T-helper 2 cell (primary cell): ENCODE measurements at places on chromosomes 2 and 18.

DNA sequence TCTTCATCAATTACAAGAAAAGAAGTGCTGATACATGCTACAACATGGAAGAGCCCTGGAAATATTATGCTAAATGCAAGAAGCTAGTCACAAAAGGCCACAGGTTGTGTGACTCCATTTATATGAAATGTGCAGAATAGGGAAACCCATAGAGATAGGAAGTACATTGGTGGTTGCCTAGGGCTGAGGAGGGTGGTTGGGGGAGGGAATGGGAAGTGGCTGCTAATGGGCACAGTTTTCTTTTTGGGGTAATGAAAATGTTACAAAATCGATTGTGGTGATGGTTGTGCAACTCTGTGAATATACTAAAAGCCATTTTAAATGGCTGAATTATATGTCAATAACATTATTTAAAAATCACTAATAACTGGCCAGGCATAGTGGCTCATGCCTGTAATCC, 24.3 kb upstream of the RESP18 start:
- DNase-seq: no peak

- no peak for DNase-seq
These were observed 116.3 kb downstream of the DYM start for GRCh38 chr18:49344096-49344495.

DNA sequence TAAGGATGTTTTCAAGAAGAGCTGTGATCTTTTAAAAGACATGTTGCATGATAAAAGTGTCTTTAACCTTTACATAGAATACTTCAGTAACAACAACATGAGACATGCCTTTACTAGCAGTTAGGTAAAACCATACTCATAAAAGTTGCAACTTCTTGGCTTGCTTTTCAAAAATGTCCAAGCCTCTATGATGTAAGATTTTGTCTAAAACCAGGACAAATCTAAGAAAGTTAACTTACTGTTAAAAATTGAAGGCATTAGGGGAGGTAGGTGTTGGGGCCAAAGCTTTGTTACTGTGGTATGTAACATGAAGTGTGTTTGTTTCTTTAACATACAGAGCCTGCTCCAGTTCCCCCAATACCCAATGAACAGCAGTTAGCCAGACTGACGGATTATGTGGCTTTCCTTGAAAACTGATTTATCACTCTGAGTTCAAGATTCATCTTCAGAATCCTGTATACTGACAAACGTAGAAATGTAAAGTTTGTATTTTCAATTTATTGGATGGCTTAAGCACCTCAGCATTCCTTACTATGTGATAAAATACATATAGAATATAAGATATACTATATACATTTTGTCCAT, 11.7 kb downstream of the COPS8 start:
- no peak for DNase-seq

- no peak for DNase-seq
These were observed 316.1 kb upstream of the MYT1L start for GRCh38 chr2:2647141-2647541.

DNA sequence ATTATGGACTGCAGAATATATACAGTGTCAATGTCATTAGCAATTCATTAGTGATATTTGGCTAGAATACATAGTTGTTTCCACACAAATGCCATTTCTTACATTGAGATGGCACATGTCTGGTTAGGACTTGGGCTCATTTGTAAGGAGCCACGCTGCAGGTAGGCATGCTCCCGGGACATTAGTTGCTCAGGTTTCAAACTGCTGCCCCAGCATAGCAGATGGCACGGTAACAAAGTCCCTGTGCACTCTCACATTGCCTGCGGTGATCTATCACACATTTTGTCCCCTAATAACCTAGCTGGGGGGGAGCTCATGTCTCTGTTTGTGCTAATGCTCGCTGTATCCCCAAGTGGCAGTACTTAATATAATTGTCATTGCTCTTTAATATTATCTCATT, 185.1 kb downstream of the NEDD4L start:
- DNase-seq: no peak

DNA sequence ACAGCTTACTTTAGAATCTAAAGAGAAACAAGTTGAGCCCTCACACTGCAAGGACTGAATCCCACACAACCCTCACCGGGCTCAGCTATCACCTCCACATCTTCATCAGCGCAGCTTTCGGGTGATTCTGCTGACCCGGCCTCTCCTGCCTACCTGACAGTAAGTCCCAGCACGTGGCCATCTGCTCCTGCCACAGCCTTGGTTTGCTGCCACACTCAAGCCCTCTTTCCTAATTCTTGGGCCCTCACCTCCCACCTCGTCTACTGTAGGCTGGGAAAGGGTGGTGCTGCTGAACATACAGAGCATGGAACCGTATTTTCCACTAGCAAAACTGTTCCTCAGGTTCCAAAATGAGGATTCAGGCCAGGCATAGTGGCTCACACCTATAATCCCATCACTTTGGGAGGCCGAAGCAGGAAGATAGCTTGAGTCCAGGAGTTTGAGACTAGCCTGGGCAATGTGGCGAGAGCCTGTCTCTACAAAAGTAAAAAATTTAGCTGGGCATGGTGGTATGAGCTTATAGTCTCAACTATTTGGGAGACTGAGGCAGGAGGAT, 55.3 kb upstream of the HAAO start:
- no peak for DNase-seq

DNA sequence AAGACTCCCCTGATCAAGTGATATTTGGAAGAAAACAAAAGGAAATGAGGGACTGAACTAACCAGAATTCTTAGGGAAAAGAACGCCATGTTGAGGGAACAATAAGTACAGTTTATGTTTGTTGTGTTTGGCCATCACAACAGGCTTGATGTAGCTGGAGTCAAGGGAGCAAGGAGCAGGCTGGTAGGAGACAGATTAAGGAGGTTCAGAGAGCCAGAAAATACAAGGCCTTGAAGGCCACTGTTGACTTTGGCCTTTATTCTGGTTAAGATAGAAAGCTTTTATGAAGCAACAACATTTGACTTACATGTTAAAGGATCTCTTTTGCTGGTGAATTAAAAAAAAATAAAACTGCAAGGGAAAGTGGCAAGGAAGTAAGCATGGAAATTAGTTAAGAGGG, 754.1 kb upstream of the SLC8A1 start:
- no peak for DNase-seq

DNA sequence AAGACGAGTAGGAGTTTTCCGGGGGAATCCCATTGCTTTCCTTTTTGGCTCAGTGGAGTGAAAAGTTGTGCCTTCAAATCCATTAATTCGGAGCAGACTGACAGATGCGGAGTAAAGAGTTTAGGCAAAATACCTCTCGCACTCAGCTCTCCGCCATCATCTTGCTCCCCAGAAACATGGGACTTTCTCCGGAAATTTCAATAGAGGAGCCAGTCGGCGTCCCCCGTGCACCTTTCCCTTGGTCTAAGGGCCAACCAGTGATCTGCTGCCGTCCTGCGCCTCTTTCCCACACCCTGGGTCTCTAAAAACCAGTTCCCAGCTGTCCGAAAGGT, 318 bp downstream of the TYW5 start:
- no peak for DNase-seq

DNA sequence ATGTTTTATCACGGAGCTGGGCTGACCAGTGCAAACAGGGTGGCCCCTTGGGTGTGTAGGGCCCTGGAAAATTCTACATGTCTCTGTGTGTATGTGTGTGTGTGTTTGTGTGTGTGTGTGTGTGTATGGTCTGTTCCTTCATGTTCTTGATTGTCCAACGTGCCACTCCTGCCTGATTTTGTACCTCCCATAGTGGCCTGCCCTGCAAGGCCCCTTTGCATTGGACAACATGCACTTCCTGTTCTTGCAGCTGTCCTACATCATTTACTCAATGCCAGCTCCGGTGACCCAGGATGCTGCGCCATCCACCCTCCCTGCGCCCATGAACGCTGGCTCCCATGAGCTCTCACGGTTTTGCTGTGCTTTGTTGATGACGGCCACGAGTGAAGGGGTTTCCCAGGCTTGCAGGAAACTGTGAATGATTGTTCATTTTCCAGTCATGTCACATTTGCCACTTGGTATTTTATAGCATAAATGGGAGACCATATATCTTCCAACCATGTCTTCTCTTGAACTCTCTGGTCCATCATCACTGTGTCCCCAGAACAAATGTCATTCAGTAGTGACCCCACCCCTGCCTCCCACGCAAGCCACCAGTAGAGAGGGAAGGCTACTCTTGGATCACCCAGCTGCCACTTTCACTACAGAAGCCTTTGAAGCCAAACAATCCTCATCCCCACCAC, 69.7 kb upstream of the NCK2 start:
- DNase-seq: no peak

GRCh38 chr2:108325756-108326155, 37.1 kb downstream of the SULT1C2 start:
- DNase-seq: no peak

DNA sequence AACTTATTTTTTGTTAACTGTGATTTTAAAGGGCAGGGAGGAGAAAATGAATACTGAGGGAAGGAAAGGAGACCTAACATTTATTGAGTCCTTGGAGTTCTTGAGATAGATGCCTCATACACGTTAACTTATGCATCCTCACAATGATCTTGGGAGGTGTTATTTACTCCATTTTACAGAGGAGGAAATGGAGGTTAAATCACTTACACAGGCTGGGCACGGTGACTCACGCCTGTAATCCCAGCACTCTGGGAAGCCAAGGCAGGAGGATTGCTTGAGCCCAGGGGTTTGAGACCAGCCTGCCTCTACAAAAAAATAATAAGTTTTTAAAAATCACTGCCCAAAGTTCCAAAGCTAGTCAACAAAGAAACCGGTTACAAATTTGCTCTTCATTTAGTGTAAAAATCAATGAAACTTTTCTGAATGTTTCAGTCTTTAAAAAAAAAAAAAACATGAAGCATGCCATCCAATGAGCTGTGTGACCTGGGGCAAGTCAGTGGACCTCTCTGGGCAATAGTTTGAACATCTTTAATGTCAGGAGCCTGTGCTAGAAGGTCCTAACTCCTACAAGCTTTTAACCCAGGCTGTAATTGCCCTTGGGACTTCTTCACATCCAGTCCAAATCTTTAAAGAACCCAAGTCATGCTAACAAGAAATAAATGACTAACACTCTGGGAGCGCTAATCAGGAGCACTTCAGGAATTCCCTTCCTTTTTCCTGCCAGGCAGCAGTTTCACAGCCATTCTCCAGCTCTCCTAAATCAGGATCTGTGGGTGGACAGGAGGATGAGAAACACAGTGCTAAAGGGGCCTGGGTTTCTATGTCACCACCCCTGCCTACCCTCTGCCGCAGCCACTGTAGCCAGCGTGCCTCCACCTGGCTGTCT, 176.4 kb downstream of the TMEM247 start:
- DNase-seq: no peak

DNA sequence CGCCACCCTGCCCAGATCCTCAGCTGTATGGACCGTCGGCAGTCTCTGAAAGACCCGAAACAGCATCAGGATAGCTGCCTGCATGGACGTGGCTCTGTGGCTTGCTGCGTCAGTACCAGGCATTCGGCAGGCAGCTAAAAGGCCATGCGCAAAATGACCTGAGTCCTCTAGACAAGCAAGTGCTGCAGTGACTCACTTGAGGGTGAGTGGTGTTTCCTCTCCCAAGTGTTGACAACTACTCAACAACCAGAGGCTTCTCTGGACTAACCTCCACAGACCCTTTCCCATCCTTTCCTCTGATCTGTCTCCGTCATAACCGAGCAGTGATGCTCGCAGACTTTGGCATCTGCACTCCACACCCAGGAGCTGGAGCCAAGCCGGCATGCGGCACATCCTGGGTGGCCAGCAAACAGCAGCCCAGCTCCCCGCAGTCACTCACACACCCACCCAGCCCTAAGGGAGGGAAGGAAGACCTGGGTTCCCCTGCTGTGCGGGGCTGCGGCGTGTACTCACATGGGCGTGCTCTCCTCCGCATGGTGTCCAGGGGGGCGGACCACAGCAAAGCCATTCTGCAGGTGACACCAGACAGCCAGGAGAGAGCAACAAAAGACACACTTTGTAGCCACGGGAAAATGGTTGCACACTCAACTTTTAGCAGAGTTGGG, 239.3 kb downstream of the TWIST2 start:
- no peak for DNase-seq

- no peak for DNase-seq
These were observed 82.5 kb downstream of the SPRED2 start for GRCh38 chr2:65349863-65350262.

DNA sequence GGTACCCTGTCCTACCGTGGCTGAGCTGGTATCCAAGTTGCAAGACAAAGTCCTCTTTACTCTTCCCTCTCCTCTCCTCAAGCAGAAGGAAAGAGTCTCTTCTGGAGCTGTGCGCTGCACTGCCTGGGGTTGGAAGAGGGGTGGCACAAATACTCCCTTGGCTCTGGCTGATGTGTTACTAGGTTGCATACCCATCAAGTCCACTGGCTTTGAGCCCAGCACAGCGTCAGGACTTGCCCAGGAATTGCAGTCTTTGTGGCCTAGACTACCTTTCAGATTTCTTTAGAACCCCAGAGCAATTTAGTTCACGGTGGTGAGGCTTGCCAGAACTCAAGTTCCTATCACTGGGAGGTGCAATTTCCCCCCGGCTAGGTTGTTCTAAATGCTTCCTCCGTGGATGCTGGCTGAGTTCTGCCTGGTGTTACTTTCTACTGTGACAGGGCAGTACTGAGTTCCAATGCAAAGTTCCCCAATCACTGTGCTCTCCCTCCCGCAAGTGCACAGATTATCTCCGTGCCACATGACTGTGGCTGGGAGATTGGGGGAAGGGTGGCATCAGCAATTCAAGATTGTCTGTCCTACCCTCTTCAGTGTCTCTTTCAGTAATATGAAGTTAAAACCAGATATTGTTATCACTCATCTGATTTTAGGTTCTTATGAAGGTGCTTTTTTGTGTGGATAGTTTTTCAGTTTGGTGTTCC, 13.4 kb downstream of the MYO3B start:
- DNase-seq: no peak

- DNase-seq: no peak
These were observed 12.0 kb upstream of the GALNT14 start for GRCh38 chr2:31150120-31150670.

- no peak for DNase-seq
These were observed 253.8 kb upstream of the LYPD1 start for GRCh38 chr2:132923787-132924186.

DNA sequence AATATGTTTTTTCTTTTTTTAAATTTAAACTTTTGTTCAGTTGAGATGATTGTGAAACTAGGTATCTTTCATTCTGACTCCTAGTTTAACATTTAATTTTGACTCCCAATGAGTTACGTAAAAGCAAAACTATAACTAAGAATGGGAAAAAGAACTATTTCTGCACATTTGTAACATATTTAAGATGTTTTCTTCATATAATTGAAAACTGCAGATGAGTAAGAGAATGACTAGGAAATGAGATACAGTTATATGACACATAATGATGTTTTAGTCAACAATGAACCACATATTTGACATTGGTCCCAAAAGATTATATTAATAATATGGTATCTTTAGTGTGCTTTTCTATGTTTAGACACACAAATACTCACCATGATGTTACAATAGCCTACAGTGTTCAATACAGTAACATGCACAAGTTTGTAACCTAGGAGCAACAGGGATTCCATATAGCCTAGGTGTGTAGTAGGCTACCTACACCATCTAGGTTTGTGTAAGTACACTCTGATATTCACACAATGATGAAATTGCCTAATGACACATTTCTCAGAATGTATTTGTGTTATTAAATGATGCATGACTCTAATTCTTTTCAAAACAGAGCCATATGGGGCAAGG, 12.6 kb downstream of the ERMN start:
- no peak for DNase-seq

- no peak for DNase-seq
These were observed 29.3 kb downstream of the UPP2 start for GRCh38 chr2:158130832-158131473.
